ENCODE measurements at places on chromosomes 6 and 20. TPM values are rescaled to one million over a fixed set of nuclear protein-coding genes. Genes with fewer than 3 reads are reported as not detected.

DNA sequence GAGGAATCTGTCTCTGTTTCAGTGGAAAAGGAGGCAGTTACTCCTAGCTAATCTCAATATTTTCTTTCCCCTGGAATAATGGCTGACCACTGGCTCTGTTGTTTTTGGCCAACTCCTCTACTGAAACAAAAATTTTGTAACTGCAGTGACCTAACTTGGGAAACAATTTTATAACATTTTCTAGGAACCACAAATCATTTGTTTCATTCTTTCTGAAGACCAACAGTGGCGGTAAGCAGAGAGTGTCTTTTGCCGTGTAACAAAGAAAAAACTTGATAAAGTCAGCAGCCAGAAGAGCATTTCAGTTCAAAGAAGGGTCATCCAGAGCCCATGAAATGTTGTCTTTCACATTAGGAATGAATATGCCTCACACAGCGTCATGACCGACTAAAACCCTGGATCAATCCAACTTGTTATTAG lies 11.8 kb upstream of the BFSP1 start:
- DNase-seq, result peak; percentile 89

Gene UST
- 9.1 TPM for polyA plus RNA-seq

GRCh38 chr6:41705996-41706835 lies 29.2 kb downstream of the TFEB start:
- DNase-seq, result peak; percentile 58

GRCh38 chr6:149278997-149279396 lies 38.5 kb upstream of the TAB2 start:
- DNase-seq, result no peak

- DNase-seq, result no peak
Observed at GRCh38 chr20:58446960-58447265, 57.9 kb downstream of the VAPB start.

Gene L3MBTL1
- polyA plus RNA-seq, result 4.2 TPM

Gene TSBP1
- polyA plus RNA-seq, result not detected

Gene ZSCAN31
- polyA plus RNA-seq, result 6.0 TPM

Gene MLN
- not detected for polyA plus RNA-seq

Gene XKR7
- 0.09 TPM for polyA plus RNA-seq

- no peak for DNase-seq
Observed at GRCh38 chr20:59010321-59010994, 3.4 kb upstream of the CTSZ start.

DNA sequence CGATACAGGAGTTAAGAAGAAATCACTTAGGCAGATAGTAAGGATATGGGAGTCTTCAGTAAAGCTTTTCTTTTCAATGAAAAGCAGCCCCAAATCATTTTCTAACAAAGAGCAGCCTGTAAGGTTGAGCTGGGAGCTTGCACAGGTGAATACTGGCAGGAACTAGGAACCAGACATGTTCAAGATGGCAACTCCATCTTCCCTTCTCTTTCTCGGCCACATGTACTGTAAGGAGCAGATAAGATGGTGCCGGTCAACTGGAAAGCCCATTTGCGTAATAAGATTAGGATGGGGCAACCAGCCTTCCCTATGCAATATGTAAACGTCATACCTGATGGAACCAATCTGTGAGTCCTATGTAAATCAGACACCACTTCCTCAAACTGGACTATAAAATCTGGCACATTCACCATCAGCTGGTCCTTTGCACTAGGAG lies 46.2 kb upstream of the RNGTT start:
- no peak for DNase-seq

Gene MACROD2
- 3.7 TPM for polyA plus RNA-seq

DNA sequence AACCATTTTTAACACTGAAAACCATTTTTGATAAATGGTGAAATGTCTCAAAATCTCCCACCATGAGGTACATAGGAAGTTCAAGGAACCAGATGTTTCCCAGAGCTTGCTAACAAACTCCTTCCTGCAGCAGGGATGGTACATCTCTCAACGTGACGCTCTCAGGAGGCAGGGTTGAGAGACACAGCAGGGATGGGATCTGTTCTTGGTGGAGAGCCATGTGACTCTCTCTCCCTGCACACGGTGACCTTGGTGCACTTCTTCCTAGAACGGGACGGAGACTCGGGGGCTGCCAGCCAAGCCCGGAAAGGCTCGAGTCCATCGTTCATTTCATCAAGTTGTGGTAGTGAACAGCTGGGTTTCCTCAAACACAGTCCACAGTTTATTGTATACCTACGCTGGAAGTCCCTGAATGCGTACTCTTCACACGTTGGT lies 94.2 kb downstream of the FAM50B start:
- no peak for DNase-seq

DNA sequence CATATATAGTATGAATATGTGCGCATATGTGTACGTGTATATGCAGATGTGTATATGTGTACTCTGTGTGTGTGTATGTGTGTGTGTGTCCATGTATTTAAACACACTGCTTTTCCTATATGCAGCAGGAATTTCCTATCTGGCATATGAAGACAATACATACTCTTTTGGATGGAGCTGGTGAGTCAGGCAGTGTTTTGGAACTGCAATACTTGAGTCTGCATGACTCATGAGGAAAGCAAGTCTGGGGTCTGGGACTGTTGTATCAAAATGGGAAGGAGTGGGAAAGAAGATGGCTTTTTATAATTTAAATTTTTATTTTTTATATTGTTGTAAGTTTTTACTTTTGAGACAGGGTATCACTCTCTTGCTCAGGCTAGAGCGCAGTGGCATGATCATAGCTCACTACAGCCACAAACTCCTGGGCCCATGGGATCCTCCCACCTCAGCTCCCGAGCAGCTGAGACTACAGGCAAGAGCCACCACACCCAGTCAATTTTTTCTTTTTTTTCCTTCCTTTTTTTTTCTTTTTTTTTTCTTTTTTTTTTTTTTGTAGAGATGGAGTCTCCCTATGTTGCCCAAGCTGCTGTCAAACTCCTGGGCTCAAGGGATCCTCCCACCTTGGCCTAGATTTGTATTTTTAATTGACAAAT lies 72.2 kb downstream of the ATXN1 start:
- DNase-seq, result peak; percentile 75
